ENCODE measurements at places on chromosomes 6 and 20. TPM values are rescaled to one million over a fixed set of nuclear protein-coding genes. Genes with fewer than 3 reads are reported as not detected.

- peak; percentile 69 for DNase-seq
These were observed 18.3 kb downstream of the C20orf173 start for GRCh38 chr20:35510951-35511735.

GRCh38 chr6:7819431-7820015 lies 91.1 kb downstream of the TXNDC5 start:
- DNase-seq = no peak

- peak; percentile 51 for DNase-seq
These were observed 44.3 kb downstream of the TPD52L1 start for GRCh38 chr6:125197795-125198269.

DNA sequence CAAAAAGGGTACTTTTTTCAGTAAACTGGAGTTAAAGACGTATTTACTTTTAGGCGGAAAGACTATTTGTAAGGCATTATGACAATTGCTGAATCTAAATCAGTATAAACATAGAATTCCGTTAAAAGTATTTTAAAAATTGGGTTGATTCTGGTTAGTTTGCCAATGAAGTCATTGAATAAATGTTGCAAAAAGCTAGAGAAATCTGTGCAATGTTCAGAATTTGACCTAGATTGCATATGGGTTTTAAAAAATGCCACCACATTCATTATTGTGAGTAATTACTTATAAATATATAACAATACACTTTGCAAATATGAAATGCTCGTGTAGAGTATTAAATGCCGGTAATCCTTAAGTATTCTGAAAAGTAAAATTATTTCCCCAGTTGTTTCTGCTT lies 116.5 kb upstream of the EEF1E1 start:
- no peak for DNase-seq

GRCh38 chr6:129875610-129876520 lies 14.8 kb upstream of the TMEM244 start:
- no peak for DNase-seq

- peak; percentile 65 for DNase-seq
These were observed 1219.0 kb upstream of the EYS start for GRCh38 chr6:66926060-66926459.

- DNase-seq = no peak
These were observed 57.3 kb upstream of the TRAF3IP2 start for GRCh38 chr6:111662794-111663593.

The PLN gene
- not detected for total RNA-seq

The CCN6 gene
- total RNA-seq = not detected

The CLPSL1 gene
- total RNA-seq = not detected

The CAP2 gene
- total RNA-seq = 27.8 TPM

The ELOVL2 gene
- 9.4 TPM for total RNA-seq

The PRRC2A gene
- total RNA-seq = 46.7 TPM

The TRIM38 gene
- total RNA-seq = 5.2 TPM

The CDK19 gene
- total RNA-seq = 10.2 TPM

All from A172 (cell line).